ENCODE measurements at places on chromosomes 3 and 15.

- no peak for DNase-seq
These were observed 62.9 kb downstream of the CMTM8 start for GRCh38 chr3:32301426-32301825.

- DNase-seq = no peak
These were observed 16.0 kb downstream of the C15orf62 start for GRCh38 chr15:40785814-40786213.

- DNase-seq = no peak
These were observed 43.6 kb downstream of the SST start for GRCh38 chr3:187626581-187626980.

DNA sequence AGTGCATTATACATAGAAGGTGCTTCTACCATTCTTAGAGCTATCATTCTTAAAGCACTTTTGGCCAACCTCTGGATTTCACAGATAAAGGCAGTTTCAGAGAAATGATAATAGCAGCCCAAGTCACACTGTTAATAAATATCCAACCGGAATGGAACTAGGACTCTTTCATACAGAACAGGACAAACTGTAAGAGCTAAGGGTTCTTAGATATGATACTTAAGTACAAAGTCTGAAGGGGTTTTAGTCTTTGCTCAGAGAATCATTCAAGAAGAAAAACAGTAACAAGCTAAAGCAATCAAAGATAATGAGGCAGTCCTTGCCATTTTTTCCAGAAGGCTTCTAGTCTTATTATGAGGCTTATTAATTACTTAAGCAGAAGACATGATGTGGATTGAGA is 239.0 kb downstream of the ERC2 start:
- DNase-seq = no peak

- DNase-seq = peak; percentile 62
These were observed 74.8 kb downstream of the AQP9 start for GRCh38 chr15:58212909-58213526.

- no peak for DNase-seq
These were observed 287.3 kb upstream of the TPRG1 start for GRCh38 chr3:188884299-188885043.

DNA sequence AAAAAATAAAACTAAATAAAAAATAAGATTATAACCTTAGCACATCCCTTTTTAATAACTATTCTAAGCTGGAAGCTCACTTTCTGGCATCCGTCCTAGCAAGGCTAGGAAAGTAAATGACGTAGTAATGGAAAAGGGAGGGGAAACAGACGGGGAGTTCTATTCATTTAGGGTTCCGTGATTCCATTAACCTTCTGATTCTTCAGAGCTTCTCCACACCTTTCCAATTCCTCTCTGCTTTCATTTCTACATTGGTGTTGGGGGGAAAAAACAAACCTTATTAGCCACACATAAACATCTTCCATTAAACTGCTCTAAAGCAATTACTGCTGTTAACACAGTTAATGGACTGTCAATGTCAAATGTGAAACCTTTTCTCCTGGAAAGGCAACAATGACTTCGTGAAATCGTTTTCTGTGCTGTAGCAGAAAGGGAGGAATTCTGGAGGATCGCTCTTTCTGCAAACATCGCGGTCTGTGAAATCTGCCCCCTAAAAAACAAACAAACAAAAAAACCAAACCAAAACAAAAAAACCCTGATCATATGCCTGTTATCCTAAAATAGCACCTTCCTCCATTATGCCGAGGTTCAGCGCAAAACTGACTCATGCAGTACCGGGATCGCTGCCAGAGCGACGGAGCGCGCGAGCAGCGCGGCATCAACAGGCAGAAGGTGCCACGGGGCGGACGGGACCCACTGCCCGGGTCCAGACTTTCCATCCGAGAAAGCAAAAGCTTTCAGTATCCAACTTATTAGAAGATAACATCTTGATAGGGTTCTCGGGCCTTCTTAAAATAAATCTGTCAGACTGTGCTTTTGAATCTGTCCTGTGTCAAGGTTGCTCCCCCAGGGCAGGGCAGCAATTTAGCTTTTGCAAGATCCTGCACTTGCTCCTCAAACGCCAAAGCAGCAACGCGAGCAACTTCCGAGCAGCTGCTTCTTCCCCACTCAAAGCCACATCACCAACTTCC is 156.2 kb downstream of the FGF12 start:
- DNase-seq = no peak

- DNase-seq = no peak
These were observed 9.4 kb upstream of the KIF7 start for GRCh38 chr15:89664441-89665350.

GRCh38 chr3:61778095-61778494 is 216.7 kb downstream of the PTPRG start:
- peak; percentile 23 for DNase-seq

- DNase-seq = no peak
These were observed 139.2 kb downstream of the TPRA1 start for GRCh38 chr3:127451321-127451720.

DNA sequence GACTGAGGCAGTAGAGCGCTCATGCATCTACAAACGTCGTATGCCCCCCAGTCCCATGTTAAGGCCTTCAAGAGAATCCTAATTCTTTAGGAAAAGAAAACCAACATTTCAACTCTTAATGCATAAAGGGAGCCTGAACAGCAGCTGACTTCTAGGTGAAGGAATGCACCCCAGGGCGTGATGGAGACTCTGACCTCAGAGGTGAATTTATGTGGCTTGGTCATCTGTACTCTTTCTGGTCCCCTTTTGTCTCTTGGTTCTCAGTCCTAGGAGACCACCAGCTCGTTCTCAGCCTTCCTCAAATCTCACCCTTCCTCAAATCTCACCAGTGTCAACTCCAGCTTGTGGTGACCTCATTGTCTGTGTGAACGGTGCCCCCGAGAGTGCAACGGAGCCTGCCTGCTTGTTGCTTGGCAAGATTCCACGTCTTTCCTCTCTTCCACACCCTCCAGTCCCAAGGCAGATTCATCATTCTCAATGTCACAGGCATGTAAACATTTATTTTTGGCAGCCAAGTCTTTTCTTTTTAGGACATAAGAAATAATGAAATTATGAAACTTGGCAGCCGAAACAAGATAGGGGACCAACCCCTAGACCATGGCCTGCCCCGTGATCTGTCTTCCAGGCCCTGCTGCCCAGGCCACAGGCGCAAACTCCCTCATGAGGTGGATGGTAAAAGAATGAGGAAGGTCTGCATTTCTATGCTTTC is 166.2 kb downstream of the ADAMTS17 start:
- DNase-seq = no peak

GRCh38 chr15:70490838-70491155 is 272.6 kb downstream of the UACA start:
- no peak for DNase-seq

DNA sequence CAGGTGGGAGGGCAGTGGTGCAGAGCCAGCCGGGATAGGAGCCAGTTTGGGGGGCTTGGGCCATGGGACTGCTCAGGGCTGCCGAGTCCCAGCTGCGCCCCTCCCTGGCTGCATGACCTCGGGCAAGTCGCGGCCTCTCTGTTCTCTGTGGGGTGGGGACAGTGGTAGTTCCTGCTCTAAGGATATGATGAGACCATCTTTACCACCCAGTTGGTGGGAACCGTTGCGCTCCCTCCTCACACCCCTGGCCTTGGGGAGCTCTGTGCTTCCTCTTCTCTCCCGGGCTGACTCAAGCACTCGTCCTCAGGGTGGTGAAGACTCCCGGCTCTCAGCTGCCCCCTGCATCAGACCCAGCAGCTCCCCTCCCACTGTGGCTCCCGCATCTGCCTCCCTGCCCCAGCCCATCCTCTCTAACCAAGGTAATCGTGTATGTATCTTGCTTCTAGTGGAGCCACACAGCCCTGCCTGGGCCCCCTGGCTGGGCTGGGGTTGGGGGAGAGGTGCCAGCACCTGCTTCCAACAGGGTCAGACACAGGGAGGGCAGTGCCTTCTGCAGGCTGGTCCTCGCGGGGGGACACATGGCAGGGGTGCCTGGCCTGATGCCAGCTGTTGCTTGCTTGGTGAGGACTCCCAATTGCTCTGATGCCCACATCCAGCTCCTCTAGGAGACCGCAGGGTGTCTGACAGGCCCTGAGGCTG is 15.1 kb upstream of the STAB1 start:
- no peak for DNase-seq

DNA sequence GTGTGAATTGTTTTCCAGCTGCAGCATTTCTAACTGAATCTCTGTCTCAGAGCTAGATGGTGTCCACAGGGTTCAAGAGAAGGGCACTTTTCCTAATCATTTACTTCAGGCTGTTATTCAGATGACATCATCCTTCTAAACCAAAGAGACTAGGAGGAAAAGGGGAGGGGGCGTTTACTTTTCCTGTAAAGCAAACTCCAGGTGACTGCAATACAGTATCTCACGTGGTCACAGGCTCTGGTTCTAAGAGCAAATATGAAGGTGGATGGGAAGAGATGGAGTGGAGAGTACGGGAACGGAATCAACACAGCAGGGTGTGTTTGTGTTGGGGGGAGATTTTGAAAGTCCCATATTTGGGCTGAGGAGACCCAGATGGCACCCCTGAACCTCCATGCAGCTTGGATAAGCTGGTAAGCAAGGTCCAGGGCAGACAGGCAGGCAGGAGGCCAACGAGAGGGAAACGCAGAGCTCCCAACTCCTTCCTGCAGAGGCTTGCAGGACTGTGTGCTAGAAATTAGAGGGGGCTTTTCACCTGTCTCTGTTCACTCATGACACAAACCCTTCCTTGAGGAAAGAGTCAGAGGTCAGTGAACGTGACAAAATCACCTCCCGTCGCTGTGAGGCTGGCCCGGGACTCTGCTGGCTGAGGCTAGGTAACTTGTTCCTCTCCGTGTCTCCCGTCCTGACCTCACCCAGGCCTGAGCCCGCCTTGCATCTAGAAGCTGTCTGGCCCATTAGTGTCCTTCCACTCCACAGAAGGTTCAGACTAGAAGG is 151.2 kb downstream of the OPA1 start:
- no peak for DNase-seq

- peak; percentile 89 for DNase-seq
These were observed at the start of gene LAMB2 for GRCh38 chr3:49132437-49133225. Gene LAMB2, minus strand, starts transcription at chr3:49133050. Its CDS starts 183 bp downstream, at chr3:49132867.

GRCh38 chr3:197586181-197586580 is 30.4 kb upstream of the BDH1 start:
- no peak for DNase-seq

- DNase-seq = no peak
These were observed 22.3 kb downstream of the FBXL2 start for GRCh38 chr3:33299395-33300081.

- DNase-seq = no peak
These were observed 231.3 kb upstream of the KCNMB2 start for GRCh38 chr3:178304758-178305467.

DNA sequence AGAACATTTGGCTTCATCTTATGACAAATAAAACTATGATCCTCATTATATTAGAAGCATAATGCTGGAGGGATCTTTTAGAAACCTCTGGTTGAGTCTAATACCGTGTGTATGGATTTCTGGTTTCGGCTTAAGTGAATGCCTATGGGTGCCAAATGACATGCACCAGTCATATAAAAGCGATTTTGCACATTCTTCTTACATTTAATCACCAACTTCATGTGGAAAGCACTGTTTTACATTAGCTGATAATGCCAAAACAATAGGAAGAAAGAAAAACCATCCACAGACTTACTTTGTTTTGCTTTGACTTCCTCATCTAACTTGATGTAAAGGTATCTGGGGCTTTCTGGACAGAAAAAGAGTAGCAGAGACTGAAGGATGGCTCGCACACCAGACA is 20.9 kb downstream of the SLC2A2 start:
- no peak for DNase-seq

DNA sequence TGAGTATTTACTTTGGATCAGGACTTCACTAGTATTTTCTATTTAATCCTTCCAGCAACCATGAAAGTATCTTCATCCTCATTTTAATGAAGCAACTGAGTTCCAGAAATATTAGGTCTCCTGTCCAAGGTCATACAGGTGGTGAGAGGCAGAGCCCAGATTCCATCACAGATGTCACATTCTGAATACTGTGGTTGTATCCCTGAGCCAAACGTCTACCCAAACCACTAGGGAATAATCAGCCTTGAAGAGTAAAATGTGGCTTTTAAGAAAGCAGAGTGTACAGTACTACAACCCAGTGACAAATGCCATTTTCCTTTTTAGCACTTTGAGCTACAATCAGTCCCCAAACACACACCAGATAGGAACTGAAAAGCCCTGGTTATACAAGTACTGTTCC is 93.3 kb upstream of the TRIM42 start:
- DNase-seq = no peak

DNA sequence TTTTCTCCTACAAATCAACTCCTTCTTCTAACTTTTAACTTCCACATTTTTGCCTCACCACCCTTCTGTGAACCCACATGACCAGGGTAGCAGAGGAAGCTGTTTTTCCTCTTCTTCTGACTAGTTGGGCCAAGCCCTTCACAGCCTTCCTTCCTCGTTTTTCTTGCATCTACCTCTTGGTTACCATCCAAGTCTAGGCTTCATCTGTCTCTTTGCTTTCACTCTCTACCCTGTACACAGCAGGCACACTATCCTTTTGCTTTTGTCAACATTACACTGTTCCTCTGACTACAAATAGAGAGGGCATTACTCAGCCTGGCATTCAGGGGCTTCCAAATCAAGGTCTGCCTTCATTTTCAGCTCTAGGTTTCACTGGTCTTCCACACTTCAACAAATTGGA is 22.0 kb downstream of the SLC9A9 start:
- DNase-seq = no peak

GRCh38 chr3:184659797-184660301 is 52.0 kb downstream of the MAGEF1 start:
- peak; percentile 39 for DNase-seq

DNA sequence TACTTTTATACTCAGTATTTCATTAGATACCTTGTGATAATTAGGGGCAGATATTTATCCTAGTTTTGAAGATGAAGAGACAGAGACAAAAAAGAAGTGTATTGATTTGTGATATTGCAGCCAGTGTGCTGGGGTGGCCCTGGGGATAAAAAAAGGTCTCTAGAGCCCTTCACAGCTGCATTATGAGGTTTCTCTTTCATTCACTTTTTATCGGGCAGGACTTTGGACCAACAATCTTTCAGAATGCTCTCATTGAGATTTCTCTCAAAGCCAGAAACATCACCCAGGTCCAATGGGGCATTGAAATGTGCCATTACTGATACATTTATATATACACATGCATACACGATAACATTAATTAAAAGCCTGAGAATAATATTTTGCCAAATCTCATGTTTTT is 20.5 kb upstream of the SELENOT start:
- no peak for DNase-seq

- DNase-seq = no peak
These were observed 72.9 kb downstream of the IL12A start for GRCh38 chr3:160061525-160061924.

DNA sequence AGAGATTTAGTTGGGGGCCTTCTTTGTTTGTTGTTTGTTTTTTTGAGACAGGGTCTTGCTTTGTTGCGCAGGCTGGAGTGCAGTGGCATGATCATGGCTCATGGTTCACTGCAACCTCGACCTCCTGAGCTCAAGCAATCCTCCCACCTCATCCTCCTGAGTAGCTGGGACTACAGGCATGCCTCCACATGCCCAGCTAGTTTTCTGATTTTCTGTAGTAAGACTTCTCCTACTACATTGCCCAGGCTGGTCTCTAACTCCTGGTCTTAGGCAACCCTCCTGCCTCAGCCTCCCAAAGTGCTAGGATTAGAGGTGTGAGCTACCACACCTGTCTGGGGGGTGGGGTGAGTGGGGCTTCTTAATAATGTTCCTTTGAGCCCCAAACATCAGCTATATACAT is 148.3 kb upstream of the ADAMTS9 start:
- no peak for DNase-seq

GRCh38 chr3:181782306-181782954 is 70.7 kb downstream of the SOX2 start:
- DNase-seq = no peak

GRCh38 chr3:73783811-73784210 is 159.1 kb upstream of the PDZRN3 start:
- no peak for DNase-seq

Measured in neural progenitor cell (in vitro differentiated cells).